MG63 (cell line): ENCODE measurements at places on chromosomes 1 and 21.
A peak's percentile ranks its signal among the peaks of the same experiment; 100 is the strongest.

- no peak for DNase-seq
Observed at GRCh38 chr21:25412100-25412499, 195.2 kb downstream of the MRPL39 start.

DNA sequence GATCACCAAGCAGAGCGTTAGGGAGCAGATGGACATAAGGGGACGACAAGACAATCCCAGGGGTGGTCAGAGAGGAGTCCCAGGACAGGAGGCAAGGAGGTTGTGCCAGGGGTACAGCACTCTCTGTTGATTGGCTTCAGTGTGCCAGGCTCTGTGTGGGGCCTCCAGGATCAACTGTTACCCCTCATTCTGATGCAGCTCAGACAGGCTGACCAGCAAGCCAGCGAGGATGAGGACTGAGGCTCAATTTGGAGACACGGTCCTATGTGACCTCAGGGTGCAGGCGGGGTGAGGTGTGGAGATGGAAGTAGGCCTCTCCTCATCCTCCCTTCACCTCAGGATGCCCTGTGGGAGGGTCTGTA is 4.0 kb downstream of the HYI start:
- no peak for DNase-seq

- peak; percentile 87 for DNase-seq
Observed at GRCh38 chr1:232385221-232385620, 244.7 kb downstream of the SIPA1L2 start.

DNA sequence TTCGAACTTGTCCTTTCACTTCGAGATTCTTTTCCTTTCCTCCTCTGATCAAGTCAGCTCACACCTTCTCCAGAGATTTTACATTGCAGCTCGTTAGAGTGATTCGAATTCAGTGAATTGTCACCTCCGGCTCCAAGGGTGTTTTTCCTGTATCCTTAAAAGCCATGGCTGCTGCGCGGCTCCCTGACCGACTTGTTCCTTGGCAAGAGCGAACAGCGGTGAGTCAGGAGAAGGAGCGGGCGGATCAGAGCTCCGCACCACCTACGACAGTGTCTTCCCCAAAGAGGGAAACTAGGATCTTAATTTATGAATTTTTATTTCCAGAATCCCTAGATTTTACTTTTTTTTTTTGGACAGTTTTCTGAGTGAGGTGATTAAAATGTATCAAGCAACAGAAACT is 204.4 kb upstream of the ADGRL2 start:
- no peak for DNase-seq

DNA sequence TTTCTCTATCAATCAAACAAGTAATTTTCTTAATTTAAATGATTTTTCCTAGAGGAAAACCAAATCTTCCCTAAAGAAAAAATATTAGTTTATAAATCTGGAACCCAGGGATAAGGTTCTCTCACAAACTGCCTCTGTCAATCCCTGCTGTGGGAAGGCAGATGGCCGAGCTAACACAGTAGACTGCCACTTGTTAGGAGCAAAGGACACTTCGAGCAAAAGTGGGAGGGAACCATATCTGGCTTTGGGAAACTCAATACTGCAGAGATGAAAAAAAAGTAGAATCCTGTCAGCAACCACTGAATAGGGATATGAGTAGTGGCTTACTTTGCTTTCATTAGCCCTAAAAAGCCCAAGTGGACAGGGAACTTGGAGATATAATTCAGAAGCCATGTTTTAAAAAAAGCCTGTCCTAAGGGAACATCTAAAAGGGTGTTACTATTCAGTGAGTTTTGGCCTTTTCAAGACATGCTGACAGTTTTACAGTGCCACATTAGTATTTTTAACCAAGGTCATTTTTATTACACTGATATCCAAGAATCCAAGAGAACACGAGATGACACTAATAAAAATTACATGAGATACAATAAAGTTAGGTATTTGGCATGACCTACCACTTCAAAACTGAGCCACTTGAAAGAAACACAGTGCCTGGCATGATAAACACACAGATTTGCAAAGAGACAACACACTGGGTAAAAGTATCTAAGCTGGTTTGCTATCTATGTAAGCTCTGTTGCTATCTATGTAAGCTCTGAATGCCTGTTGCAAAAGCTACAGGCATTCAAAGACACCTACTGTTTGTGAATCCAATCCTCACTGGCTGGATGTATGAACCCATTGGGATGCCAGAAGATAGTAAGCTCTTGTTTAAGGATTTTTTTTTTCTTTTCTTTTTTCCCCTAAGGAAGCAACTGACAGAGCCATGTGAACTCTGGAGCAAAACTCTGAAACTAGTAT is 21.4 kb downstream of the TEX38 start:
- no peak for DNase-seq

DNA sequence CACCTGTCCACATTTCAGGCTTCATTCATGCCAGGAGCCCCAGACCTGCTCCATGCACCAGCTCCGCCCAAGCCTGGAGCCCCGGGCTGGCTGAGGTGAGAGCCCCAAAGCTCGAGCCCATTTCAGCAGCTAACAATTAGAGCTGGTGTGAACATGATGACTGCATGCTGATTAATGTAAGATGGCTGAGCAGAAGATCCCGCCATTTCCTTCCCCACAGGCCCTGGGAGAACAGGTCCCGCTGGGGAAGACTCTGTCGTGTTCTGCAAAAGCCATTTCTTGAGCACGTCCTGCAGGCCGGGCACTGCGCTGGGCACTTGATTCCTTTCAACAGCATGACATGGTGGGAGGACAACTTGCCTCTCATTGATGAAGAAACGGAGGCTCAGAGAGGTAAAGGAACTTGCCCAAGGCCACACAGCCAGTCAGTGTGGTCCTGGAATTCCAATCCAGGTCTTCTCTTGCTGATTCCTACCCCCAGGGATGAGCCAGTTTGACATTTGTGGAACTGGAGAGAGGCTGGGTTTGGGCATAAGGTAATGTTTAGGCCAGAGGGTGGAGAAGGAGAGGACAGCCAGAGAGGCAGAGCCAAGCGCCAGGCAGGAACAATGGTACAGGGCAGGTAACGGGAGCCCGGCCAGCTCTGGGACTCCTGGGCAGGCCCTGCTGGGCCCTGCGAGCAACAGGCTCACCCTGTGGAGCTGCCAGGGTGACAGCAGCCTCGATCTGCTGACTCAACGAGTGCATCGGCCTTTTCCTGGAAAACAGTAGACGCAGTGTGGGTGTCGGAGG is 28.1 kb upstream of the EPHA2 start:
- no peak for DNase-seq

DNA sequence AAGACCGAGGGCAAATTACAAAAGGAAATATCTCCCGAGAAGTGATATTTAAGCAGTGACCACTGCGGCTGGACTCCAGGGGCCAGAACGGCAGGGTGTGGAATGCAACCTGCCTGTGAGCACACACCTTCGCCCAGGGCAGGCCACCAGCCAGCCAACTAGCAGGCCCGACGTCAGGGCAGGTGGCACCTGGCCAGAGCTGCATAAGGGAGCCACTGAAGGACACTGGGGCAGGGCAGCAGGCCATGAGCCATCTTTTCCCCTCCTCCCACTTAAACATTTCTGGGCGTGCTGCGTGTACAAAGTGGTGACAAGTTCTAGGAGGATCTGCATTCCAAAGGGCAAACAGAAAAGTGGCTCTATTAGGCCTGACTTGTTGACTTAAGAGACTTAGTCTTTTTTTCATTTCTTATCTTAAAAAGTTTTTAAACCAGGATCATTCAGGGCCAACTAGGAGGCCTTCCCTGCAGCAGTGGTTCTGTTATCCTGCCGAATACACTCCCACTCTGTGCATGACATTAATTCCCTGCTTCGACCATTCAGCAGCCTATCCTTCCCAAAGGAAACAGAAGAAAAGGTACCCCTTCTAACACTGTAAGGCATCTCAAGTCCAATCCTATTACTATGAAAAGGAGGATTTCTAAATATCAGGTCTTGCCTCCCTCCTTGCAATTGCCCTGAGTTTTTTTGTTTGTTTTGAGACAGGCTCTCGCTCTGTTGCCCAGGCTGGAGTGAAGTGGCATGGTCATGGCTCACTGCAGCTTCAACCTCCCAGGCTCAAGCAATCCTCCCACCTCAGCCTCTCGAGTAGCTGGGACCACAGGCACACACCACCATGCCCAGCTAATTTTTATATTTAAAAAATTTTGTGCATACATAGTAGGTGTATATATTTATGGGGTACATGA is 96.3 kb downstream of the BCAR3 start:
- DNase-seq = no peak
